Tibial nerve (tissue), 4 donors: ENCODE measurements at places on chromosomes 7 and 10. TPM values are rescaled to one million over a fixed set of nuclear protein-coding genes. Genes with fewer than 3 reads are reported as not detected.

- no peak overlapping the region for H3K27ac ChIP-seq
- no peak for DNase-seq
- no peaks in the 10 kb centered on the region for H3K4me1 ChIP-seq
- no peaks in the 10 kb centered on the region for H3K27me3 ChIP-seq
Measured at GRCh38 chr10:89505640-89506275, 29.6 kb downstream of the SLC16A12 start.

GRCh38 chr10:69847883-69848282 is 46.2 kb downstream of the COL13A1 start:
- no peak overlapping the region for H3K27ac ChIP-seq
- H3K36me3 ChIP-seq = no peaks in the 10 kb centered on the region
- H3K4me1 ChIP-seq = no peaks in the 10 kb centered on the region
- no peak overlapping the region for H3K4me3 ChIP-seq
- no peak for DNase-seq
- H3K27me3 ChIP-seq = peaks cover 19% of the 10 kb centered on the region

- no peak overlapping the region for H3K4me3 ChIP-seq
- H3K36me3 ChIP-seq = no peaks in the 10 kb centered on the region
- H3K27me3 ChIP-seq = no peaks in the 10 kb centered on the region
- H3K27ac ChIP-seq = no peak overlapping the region
Measured at GRCh38 chr10:31664803-31665202, 263.8 kb downstream of the ARHGAP12 start.

- H3K4me3 ChIP-seq = no peak overlapping the region
- no peak for DNase-seq
- no peak overlapping the region for H3K27ac ChIP-seq
- no peaks in the 10 kb centered on the region for H3K4me1 ChIP-seq
Measured at GRCh38 chr10:4834898-4835405, 8.9 kb downstream of the AKR1E2 start.

DNA sequence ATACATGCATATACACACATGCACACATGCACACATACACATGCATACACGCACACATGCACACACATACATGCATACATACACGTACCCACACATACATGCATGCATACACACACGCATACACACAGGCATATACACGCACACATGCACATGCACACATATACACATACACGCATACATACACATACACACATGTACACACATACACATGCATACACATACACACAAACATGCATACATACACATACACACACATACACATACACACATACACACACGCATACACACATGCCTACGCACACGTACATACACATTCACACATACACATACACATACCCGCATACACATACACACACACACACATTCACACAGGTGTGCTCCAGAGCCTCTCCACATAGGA is 81.0 kb upstream of the KMT2E start:
- no peaks in the 10 kb centered on the region for H3K4me1 ChIP-seq
- no peaks in the 10 kb centered on the region for H3K27me3 ChIP-seq
- no peak for DNase-seq
- no peak overlapping the region for H3K27ac ChIP-seq

DNA sequence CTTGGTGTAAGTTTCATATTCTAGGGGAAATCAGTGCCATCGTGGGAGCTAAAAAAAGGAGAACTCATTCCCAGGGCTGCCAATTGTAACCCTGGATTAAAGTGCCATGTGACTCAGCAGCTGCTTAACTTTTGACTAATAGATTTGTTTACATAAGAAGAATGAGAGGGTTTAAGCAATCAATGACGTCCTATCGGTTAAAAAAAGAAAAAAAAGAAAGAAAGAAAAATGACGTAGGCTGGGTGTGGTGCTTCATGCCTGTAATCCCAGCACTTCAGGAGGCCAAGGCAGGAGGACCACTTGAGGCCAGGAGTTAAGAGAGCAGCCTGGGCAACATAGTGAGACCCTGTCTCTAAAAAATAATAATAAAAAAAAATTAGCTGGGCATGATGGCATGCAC is 116.2 kb upstream of the AFAP1L2 start:
- no peak overlapping the region for H3K4me3 ChIP-seq
- no peak for DNase-seq
- H3K27me3 ChIP-seq = no peaks in the 10 kb centered on the region

DNA sequence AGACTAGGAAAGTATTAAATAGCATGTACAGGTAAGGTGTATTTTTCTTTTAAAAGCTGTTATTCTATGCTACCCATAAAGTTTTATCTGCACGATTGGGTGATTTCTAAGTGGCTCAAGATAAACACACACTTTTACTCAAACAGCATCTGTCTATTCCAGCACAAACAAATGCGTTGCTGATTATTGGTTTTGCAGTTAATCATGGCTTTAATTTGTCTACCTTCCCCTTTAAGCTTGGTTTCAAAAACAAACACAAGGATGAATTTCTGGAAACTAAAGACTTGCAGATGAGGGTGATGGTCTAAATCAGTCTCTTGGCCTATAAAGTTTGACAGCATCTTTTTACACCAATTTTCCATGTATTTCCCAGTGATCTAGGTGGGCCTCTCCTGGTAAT is 94.2 kb downstream of the NRP1 start:
- H3K36me3 ChIP-seq = no peaks in the 10 kb centered on the region
- no peak overlapping the region for H3K27ac ChIP-seq
- no peaks in the 10 kb centered on the region for H3K27me3 ChIP-seq
- no peak overlapping the region for H3K4me3 ChIP-seq
- no peaks in the 10 kb centered on the region for H3K4me1 ChIP-seq

- no peak for DNase-seq
- H3K27ac ChIP-seq = no peak overlapping the region
- H3K27me3 ChIP-seq = no peaks in the 10 kb centered on the region
- H3K4me1 ChIP-seq = no peaks in the 10 kb centered on the region
Measured at GRCh38 chr10:492836-493235, 196.6 kb downstream of the DIP2C start.

- no peaks in the 10 kb centered on the region for H3K27me3 ChIP-seq
- H3K27ac ChIP-seq = no peak overlapping the region
- DNase-seq = no peak
- H3K4me3 ChIP-seq = no peak overlapping the region
- no peaks in the 10 kb centered on the region for H3K4me1 ChIP-seq
- peaks cover 32% of the 10 kb centered on the region for H3K36me3 ChIP-seq
Measured at GRCh38 chr7:42913591-42913990, 1.7 kb upstream of the C7orf25 start.

DNA sequence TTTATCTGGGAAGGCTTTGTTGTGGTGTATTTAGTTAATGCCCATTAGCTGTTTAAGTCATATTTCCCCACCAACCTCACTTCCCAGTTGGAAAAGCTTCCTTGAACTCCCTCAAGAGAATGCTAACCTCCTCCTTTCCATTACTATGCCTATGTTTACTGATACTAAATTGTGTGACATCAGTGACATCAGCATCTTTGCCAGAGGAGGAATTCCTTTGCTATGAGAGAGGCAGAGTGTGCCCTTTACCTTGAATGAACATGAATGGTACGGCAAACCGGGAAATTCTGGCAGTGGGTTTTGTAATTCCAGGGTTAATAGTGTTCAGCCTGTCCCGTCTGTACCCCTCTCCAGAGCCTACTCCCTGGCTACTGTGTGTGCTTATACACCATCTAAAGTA is 22.1 kb upstream of the GLCCI1 start:
- no peak for DNase-seq
- H3K27me3 ChIP-seq = no peaks in the 10 kb centered on the region
- H3K4me3 ChIP-seq = no peak overlapping the region
- no peaks in the 10 kb centered on the region for H3K4me1 ChIP-seq
- H3K36me3 ChIP-seq = no peaks in the 10 kb centered on the region
- H3K27ac ChIP-seq = no peak overlapping the region

DNA sequence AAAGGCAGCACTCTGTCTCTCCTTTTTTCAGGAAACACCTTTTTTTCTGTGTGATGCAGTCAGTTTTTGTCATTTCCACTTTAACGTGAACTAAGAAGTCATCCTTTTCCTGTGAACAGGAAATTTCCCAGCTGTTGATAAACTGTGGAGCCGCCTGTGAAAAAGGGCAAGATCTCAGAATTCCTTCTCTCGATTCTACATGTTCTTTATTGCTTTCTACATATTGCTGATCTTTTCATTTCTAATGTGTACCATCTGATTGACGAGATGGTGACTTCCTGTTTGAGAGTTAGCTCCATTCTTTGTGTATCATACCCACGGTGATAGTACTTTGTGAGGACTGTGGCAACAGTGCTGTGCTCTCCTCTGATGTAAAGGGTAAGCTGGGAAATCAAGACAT is 50.4 kb downstream of the ADD3 start:
- no peaks in the 10 kb centered on the region for H3K27me3 ChIP-seq
- H3K4me3 ChIP-seq = no peak overlapping the region
- peaks cover 25% of the 10 kb centered on the region for H3K4me1 ChIP-seq
- H3K36me3 ChIP-seq = no peaks in the 10 kb centered on the region
- DNase-seq = no peak

- no peak overlapping the region for H3K4me3 ChIP-seq
- no peaks in the 10 kb centered on the region for H3K27me3 ChIP-seq
- DNase-seq = no peak
- no peaks in the 10 kb centered on the region for H3K36me3 ChIP-seq
- no peaks in the 10 kb centered on the region for H3K4me1 ChIP-seq
Measured at GRCh38 chr7:81366546-81366945, 403.3 kb downstream of the HGF start.

GRCh38 chr10:722281-723060 is 33.0 kb upstream of the DIP2C start:
- no peak for DNase-seq
- no peaks in the 10 kb centered on the region for H3K36me3 ChIP-seq
- H3K27me3 ChIP-seq = no peaks in the 10 kb centered on the region
- H3K4me1 ChIP-seq = no peaks in the 10 kb centered on the region
- H3K4me3 ChIP-seq = no peak overlapping the region

DNA sequence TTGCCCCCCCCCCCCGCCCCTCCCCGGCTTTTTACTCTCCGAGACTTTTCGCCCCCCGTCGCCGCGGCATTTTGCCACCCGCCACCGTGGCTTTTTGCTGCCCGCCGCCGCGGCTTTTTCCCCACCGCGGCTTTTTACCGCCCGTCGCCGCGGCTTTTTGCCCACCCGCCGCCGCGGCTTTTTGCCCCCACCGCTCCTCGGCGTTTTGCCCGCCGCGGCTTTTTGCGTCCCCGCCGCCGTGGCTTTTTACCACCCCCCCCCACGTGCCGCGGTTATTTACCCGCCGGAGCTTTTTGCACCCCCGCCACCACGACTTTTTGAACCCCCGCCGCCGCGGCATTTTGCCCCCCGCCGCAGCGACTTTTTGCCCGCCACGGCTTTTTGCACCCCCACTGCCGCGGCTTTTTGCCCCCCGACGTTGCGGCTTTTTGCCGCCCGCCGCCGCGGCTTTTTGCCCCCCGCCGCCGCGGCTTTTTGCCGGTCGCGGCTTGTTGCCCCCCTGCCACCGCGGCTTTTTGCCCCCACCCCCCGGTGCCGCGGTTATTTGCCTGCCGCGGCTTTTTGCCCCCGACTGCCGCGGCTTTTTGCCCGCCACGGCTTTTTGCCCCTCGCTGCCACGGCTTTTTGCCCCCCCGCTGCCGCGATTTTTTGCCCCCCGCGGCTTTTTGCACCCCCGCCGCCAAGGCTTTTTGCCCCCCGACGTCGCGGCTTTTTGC is 461.1 kb downstream of the ZNF33B start:
- no peaks in the 10 kb centered on the region for H3K4me1 ChIP-seq
- no peaks in the 10 kb centered on the region for H3K27me3 ChIP-seq
- H3K36me3 ChIP-seq = no peaks in the 10 kb centered on the region
- no peak overlapping the region for H3K27ac ChIP-seq
- H3K4me3 ChIP-seq = no peak overlapping the region

- H3K4me3 ChIP-seq = no peak overlapping the region
- no peaks in the 10 kb centered on the region for H3K27me3 ChIP-seq
- DNase-seq = no peak
- H3K36me3 ChIP-seq = no peaks in the 10 kb centered on the region
- peaks cover 3% of the 10 kb centered on the region for H3K4me1 ChIP-seq
Measured at GRCh38 chr10:78981257-78981969, 87.4 kb upstream of the ZMIZ1 start.

DNA sequence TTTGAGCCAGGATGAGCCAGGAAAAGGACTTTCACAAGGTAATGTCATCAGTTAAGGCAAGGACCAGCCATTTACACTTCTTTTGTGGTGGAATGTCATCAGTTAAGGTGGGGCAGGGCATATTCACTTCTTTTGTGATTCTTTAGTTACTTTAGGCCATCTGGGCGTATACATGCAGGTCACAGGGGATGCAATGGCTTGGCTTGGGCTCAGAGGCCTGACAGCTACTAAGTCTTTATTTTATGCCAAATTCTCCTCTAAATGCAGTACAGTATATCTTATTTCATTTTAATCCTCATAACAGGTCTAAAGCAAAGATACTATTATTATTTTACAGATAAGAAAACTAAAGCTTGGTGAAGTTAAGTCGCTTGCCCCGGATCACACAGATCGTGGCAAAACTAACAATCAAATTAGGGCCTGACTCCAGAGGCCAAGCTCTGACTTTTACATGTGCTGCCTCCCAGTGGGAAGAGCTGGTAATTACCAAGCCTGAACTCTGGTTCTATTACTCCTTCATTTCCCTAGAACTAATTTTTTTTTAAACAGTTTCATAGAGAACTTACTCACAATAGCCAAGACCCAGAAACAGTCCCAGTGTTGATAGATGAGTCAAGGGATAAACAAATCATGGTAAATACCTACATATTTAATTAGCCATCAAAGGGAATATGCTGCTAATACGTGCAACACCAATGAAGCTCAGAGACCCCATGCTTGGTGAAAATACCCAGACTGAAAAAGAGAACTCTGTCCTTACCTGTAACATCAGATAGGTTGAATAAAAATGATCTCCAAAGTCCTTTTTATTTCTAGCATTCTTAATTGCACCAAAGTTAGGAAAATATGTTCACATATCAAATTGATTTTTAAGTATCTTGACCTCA is 35.4 kb downstream of the C7orf25 start:
- no peaks in the 10 kb centered on the region for H3K27me3 ChIP-seq
- H3K27ac ChIP-seq = no peak overlapping the region
- H3K4me1 ChIP-seq = no peaks in the 10 kb centered on the region
- peak; percentile 70 for DNase-seq

DNA sequence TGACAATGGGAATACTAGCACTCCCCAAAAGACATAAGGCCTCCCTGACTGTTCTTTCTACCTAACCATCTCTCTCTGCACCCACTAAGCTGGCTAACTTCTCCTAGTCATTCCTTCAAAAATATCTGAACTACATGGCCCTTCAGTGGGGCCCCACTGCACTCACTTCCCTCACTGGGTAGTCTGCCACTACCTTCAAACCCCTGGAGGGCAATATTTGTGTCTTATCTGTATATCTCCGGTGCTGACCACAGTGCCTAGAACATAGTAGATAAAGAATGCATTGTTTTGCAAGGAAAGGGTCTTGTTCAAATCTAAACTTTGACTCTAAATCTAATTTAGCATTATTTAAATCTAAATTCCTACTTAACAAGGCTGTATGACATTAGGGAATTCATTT is 44.3 kb downstream of the CACUL1 start:
- H3K4me1 ChIP-seq = no peaks in the 10 kb centered on the region
- no peaks in the 10 kb centered on the region for H3K27me3 ChIP-seq
- no peak overlapping the region for H3K27ac ChIP-seq
- DNase-seq = no peak

GRCh38 chr10:18179891-18180290 is 39.7 kb downstream of the CACNB2 start:
- no peaks in the 10 kb centered on the region for H3K36me3 ChIP-seq
- no peaks in the 10 kb centered on the region for H3K4me1 ChIP-seq
- no peak overlapping the region for H3K27ac ChIP-seq
- H3K27me3 ChIP-seq = no peaks in the 10 kb centered on the region
- no peak overlapping the region for H3K4me3 ChIP-seq

The C10orf67 gene
- 1.6 TPM for total RNA-seq

The GJD4 gene
- total RNA-seq = not detected

The CYP2W1 gene
- 5.7 TPM for total RNA-seq
